ENCODE measurements at places on chromosomes 1 and 21.

GRCh38 chr1:156948708-156949107 is 28.3 kb downstream of the LRRC71 start:
- H3K36me3 ChIP-seq = peaks cover 6% of the 10 kb centered on the region
- no peaks in the 10 kb centered on the region for H3K4me1 ChIP-seq
- no peaks in the 10 kb centered on the region for H3K27me3 ChIP-seq
- no peak overlapping the region for H3K27ac ChIP-seq
- no peak for DNase-seq

DNA sequence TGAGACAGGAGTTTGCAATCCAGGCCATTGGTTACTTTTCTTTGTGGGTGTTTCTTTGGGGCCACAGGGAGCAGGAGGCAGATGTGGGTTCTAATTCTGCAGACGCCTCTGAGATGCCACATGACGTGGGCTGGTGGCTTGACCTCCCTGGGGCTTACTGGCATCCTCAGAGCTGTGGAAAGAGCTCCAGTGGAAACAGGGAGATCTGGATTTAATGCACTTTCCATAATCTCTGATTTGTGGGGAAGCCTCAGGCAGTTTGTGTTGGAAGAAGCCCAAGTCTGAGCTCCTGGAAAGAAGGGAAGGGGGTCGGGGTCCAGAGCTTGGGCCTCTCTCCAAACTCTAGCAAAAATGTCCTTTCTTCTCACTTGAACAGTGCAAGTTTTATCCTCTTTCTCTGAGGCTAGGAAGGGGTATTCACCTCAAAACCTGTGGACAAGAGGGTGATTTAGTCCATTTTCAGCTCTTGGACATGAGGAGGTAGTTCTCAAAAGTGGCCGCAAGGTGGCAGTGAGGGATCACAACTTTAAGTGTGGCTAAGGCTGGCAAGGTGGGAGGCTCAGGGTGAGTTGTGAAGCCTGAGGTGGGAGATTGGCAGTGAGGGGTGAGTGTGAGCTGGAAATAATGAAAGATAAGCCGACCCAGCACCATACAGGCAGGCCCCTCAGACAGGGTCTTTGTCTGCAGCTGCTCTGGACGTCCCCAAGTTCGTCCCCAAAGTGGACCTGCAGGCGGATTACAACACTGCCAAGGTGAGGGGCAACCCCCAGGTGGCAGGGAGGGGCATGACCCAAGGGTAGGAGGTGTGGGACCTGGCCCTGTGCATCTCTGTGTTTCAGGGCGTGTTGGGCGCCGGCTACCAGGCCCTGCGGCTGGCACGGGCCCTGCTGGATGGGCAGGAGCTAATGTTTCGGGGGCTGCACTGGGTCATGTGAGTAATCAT is 9.2 kb downstream of the IKBKE start:
- peaks cover 6% of the 10 kb centered on the region for H3K36me3 ChIP-seq
- no peaks in the 10 kb centered on the region for H3K27me3 ChIP-seq
- peak overlapping the region; percentile 41 for H3K4me3 ChIP-seq
- peak; percentile 55 for DNase-seq
- H3K4me1 ChIP-seq = peaks cover 34% of the 10 kb centered on the region

DNA sequence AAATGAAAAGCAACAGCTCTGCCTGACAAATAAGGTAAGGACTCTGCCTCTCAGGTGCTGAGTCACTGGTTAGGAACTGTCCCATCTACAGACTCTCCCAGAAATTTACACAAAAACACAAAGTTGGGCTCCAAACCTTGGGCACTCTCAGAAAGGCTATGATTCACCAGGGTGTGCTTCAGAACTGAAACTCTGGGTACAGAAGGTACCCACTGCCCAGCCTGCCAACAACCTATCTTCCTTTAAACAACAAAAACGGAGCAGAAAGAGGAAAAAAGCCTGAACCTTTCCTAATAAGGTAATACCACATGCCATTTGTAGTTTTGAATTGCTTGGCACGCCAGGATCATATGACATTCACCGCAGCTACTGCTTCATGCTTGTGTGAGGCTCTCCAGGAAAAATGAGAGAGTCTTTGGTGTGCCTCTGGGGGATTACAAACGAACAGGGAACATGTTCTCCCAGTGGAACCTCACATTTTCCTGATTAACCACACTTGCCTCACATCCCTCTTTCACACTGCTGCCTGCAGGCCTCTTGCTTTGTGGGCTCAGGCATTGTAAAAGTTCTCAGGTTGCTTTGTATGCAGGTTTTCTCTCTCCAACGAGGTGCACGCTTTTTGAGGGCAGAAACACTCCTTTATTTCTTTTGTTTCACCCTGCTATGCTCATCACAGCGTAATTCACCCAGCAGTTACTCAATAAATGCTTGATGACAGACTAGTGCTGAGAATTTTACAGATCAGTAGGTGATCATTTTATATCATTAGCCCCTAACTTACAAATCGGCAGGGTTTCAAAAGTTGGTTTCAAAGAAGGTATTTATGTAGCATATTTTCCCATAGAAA is 65.1 kb downstream of the GADD45A start:
- DNase-seq = no peak
- no peaks in the 10 kb centered on the region for H3K36me3 ChIP-seq
- H3K4me3 ChIP-seq = no peak overlapping the region
- H3K27ac ChIP-seq = no peak overlapping the region

DNA sequence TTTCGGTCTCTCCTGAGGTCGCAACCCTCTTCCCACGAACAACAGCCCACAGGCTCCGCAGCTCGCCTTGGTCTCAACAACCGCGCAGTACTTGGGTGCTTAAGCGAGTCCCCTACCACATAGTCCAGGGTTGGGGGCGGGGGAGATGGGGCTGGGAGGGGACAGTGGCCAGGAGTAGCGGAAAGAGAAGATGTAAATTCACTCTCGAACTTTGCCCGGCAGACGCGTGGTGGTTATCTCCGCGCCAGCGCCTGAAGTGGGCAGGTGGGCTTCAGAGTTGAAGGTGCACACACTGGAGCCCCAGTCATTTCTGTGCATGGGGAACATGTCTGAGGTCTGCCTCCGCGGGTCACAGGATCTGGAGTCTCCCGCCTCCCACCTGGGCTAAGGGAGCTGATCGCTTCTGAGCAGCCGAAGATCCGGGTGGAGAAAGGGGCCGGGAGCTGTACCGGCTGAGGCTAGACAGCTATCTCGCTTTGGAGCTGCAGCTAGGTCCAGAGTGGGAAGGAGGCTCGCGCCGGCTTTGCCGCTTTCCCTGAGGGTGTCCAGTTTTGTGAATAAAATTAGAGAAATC is 4.3 kb upstream of the FOXD2 start:
- DNase-seq = no peak
- no peak overlapping the region for H3K27ac ChIP-seq
- peaks cover 4% of the 10 kb centered on the region for H3K36me3 ChIP-seq
- peak overlapping the region; percentile 74 for H3K4me3 ChIP-seq

GRCh38 chr1:164625004-164625617 is 66.1 kb downstream of the PBX1 start:
- DNase-seq = no peak
- peaks cover 9% of the 10 kb centered on the region for H3K27me3 ChIP-seq
- no peak overlapping the region for H3K4me3 ChIP-seq
- H3K4me1 ChIP-seq = no peaks in the 10 kb centered on the region

DNA sequence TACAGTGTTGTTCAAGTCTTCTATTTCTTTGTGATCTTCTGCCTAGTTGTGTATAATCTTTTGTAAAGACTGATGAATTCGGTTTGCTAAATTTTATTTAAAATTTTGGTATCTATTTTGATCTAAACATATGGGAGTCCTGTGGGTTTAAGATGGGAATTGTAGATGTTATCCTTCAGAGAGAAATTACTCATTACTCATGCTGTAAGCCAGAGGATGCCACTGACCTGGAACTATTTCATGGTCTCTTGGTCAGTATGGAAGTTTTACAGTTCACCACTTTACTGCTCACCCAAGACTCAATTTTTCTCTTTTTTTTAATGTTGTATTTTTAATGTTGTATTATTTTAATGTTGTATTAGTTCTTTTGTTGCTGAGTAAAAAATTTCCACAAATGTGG is 138.6 kb upstream of the B3GALT2 start:
- H3K27me3 ChIP-seq = no peaks in the 10 kb centered on the region
- no peaks in the 10 kb centered on the region for H3K4me1 ChIP-seq
- H3K4me3 ChIP-seq = no peak overlapping the region
- DNase-seq = no peak

- DNase-seq = no peak
- no peak overlapping the region for H3K4me3 ChIP-seq
- no peaks in the 10 kb centered on the region for H3K36me3 ChIP-seq
- peaks cover 4% of the 10 kb centered on the region for H3K4me1 ChIP-seq
Observed at GRCh38 chr1:241997401-241997998, 1.4 kb downstream of the MAP1LC3C start.

GRCh38 chr1:193348091-193348768 is 161.8 kb upstream of the B3GALT2 start:
- no peaks in the 10 kb centered on the region for H3K27me3 ChIP-seq
- DNase-seq = no peak
- H3K4me1 ChIP-seq = no peaks in the 10 kb centered on the region
- H3K4me3 ChIP-seq = no peak overlapping the region

- no peak overlapping the region for H3K27ac ChIP-seq
- no peak overlapping the region for H3K4me3 ChIP-seq
- no peaks in the 10 kb centered on the region for H3K36me3 ChIP-seq
Observed at GRCh38 chr1:108034396-108034795, 69.4 kb upstream of the VAV3 start.

DNA sequence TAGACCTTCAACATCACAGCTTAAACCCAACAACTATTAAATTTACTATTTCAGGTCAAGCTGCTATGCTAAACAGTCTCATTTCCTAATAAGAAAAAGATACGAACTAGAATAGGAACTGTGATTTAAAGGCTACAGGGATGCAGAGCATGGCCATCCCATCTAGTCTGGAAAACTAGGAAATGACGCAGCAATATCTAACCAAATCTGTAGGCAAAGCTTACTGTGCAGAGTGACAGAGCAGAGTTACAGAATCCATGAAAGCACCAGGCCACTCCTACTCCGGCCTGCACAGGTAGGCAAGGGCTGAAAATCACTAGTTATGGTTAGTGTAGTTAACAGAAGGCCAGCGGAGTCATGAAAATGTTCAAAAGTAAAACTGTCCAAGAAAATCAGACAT is 2.1 kb downstream of the HLCS start:
- DNase-seq = no peak
- H3K27me3 ChIP-seq = no peaks in the 10 kb centered on the region
- no peak overlapping the region for H3K4me3 ChIP-seq
- H3K4me1 ChIP-seq = peaks cover 18% of the 10 kb centered on the region

DNA sequence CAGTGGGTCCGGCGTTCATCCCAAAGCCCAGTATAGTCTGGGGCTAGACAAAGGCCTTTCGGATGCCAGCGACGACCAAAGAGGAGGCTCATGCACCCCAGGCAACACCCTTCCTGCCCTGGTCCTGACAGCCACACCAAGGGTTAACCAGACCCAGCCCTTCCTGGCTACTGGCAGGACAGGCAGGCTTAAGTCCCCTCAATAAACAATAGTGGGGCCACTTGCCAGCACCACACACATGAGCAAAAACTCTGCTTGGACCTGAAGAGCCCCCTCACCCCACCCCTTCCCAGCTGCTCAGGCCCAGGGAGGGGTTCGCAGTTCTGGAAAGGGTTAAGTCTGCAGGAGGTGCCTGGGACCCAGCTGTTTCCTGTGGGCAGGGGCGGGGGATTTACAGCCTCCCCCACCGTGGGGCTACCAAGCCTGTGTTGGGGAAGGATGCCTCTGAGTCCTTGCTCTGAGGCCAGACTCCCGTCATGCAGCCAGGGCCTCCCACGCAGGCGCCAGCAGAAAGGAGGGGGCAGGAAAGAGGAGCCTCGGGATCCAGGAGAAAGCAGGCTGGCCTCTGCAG is 18.2 kb downstream of the PHLDA3 start:
- H3K27ac ChIP-seq = no peak overlapping the region
- H3K4me3 ChIP-seq = no peak overlapping the region
- peaks cover 2% of the 10 kb centered on the region for H3K4me1 ChIP-seq
- no peaks in the 10 kb centered on the region for H3K36me3 ChIP-seq

DNA sequence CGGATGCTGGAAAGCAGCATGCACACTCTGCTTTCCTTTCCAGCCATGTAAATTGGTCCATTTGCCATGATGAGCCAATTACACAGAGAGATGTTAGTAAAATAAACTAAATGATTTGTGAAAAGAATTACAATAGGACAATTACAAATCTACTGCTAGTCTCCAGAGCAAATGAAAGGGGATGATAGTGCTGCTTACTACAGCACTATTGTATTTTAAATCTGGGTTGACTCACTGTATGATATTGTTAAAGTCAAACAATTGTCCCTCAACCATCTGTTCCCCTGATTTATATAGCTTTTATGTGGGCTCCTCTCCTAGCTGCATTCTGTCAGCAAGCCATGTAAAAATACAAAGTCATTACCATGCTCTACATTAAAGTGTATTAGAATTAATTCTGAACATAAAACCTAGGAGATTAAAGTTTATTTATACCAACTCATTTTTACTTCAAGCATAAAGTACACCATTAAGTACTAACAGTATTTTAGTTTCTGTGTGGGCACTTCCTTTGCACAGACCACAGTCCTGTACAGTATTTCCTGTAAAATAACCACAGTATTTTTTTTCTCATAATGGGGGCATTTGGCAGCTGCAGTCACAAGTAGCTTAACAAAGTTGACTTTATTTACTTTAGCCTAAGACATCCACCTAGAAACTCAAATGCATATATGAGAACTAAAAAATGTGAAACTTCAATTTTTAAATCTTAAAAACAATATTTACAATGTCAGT is 135.8 kb downstream of the VAV3 start:
- no peaks in the 10 kb centered on the region for H3K36me3 ChIP-seq
- DNase-seq = no peak
- peak overlapping the region; percentile 59 for H3K4me3 ChIP-seq
- no peaks in the 10 kb centered on the region for H3K27me3 ChIP-seq
- H3K4me1 ChIP-seq = peaks cover 52% of the 10 kb centered on the region

DNA sequence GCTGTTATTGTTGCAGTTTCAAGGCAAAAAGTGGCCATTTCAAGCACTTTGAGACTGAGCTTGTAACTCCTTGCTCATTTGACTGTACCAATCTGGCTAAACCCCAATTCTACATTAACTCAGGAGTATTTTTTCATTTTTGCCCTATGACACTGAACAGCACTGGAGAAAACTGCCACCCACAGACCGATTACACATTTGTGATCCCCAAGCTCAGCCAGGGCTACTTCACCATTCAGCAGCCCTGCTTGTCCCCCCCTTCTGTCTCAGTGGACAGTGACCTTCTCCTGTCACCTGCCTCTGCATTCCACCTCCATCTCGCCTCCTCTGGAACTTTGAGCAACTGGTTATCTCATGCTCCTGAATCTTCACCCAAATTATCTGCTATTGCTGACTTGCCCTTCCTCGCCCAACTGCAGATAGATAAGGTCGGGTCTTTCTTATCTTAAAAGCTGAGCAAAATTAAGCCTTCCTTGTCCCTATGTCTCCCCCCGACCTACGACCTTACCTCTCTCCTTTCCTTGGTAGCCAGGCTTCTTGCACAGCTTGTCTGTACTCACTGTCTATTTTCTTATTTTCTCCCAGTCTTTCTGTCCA is 25.3 kb downstream of the SPATA46 start:
- H3K4me1 ChIP-seq = no peaks in the 10 kb centered on the region
- no peaks in the 10 kb centered on the region for H3K36me3 ChIP-seq
- no peak overlapping the region for H3K4me3 ChIP-seq
- peaks cover 20% of the 10 kb centered on the region for H3K27me3 ChIP-seq

GRCh38 chr1:156815961-156816422 is 656 bp downstream of the SH2D2A start:
- peaks cover 67% of the 10 kb centered on the region for H3K4me1 ChIP-seq
- peak overlapping the region; percentile 100 for H3K27ac ChIP-seq
- H3K36me3 ChIP-seq = no peaks in the 10 kb centered on the region
- no peaks in the 10 kb centered on the region for H3K27me3 ChIP-seq
- DNase-seq = no peak
